Muscle of arm (tissue), 14 donors: ENCODE measurements at places on chromosomes 16 and 17.

DNA sequence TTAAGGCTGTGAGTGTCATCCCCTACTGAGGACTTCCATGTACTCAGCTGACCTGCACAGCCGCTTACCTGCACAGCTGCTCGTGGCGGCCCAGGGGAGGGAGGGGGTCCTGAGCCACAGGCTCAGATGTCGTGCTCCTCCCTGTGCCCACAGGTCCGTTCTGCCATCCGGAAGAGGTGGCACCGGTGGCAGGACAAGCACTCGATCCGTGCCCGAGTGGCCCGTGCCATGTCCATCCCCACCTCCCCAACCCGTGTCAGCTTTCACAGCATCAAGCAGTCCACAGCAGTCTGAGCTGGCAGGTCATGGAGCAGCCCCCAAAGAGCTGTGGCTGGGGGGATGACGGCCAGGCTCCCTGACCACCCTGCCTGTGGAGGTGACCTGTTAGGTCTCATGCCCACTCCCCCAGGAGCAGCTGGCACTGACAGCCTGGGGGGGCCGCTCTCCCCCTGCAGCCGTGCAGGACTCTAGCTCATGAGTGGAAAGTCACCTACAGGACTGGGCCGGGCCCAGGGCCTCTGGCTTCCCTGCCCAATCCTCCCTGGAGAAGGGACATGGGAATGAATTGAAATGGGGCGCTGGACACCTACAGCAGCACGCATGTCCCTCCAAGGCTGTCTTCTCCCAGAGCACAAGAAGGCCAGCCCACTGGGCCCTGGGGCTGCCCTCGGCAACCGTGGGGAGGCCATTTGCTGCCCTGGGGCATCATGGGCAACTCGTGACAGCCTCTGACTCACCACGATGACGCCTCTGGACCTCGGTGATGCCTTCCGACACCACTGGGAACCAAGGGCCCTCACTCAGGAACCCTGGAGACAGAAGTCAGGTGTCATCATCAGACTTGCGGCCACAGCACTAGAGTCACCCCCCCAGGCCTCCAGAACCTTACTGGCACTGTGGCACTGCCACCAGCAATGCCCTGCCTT, 9.9 kb upstream of the SPPL2C start:
- DNase-seq, result no peak

GRCh38 chr17:68197091-68197996, 50.5 kb upstream of the AMZ2 start:
- DNase-seq, result no peak

- no peak for DNase-seq
Measured at GRCh38 chr17:72491102-72491501, 370.3 kb downstream of the SOX9 start.

GRCh38 chr16:73713251-73713650, 583.4 kb upstream of the PSMD7 start:
- DNase-seq, result no peak

- DNase-seq, result no peak
Measured at GRCh38 chr17:73357318-73357717, 45.5 kb upstream of the CDC42EP4 start.
